Spinal cord (tissue), 10 donors: ENCODE measurements at places on chromosomes 12 and 14. TPM values are rescaled to one million over a fixed set of nuclear protein-coding genes. Genes with fewer than 3 reads are reported as not detected.

GRCh38 chr14:74792249-74793039 is 29.3 kb downstream of the YLPM1 start:
- no peaks in the 10 kb centered on the region for H3K4me1 ChIP-seq
- no peaks in the 10 kb centered on the region for H3K27me3 ChIP-seq
- peaks cover 11% of the 10 kb centered on the region for H3K36me3 ChIP-seq
- no peak overlapping the region for H3K27ac ChIP-seq

GRCh38 chr12:2753536-2753935 is 41.2 kb upstream of the FKBP4 start:
- H3K4me3 ChIP-seq = no peak overlapping the region
- H3K27ac ChIP-seq = no peak overlapping the region
- H3K27me3 ChIP-seq = peaks cover 26% of the 10 kb centered on the region
- DNase-seq = no peak

AQP2 gene
- 0.47 TPM for polyA plus RNA-seq

PLEK2 gene
- polyA plus RNA-seq = 1.0 TPM

SERPINA5 gene
- polyA plus RNA-seq = 1.1 TPM
